ENCODE measurements at places on chromosomes 1 and 21. TPM values are rescaled to one million over a fixed set of nuclear protein-coding genes. Genes with fewer than 3 reads are reported as not detected.

GRCh38 chr1:210398466-210398865 is 69.8 kb downstream of the HHAT start:
- no peak for DNase-seq

DNA sequence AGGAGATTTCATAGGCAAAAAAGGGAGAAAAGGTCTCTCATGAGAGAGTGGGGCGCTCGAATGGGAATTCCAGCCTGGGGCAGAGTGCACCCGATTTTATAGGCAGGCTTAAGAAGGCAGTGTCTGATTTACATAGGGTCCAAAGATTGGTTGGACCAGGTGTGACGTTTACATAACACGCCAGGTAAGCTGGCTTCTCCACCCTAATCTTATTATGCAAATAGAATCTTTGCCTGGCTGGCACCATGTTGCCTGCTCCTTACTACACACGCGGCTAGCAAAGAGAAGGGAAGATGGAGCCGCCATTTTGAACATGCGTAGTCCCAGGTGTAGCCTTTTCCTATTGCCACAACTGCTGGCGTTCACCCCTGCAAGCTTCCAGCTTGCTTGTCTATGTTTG is 103.7 kb downstream of the SLC16A1 start:
- peak; percentile 36 for DNase-seq

- DNase-seq, result no peak
Observed at GRCh38 chr21:34884346-34884929, 164.7 kb downstream of the RUNX1 start.

DNA sequence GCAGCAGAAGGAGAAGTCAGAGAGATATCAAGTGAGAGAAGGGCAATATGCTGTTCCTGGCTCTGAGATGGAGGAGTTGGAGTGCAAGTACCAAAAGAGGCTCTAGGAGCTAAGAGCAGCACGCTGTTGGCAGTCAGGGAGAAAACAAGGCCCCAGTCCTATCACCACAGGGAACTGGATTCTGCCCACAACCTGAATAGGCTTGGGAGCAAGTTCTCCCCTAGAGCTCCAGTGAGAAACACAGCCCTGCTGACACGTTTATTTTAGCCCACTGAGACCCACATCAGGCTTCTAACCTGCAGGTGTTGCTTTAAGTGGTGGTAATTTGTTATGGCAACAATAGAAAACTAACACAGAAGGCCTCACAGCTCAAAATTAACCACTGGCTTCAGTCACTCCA is 31.8 kb upstream of the ZNF644 start:
- DNase-seq, result no peak

The OR2G2 gene
- not detected for polyA plus RNA-seq
